OCI-LY7 (cell line): ENCODE measurements at places on chromosomes 5 and 9. TPM values are rescaled to one million over a fixed set of nuclear protein-coding genes. Genes with fewer than 3 reads are reported as not detected.

Gene MAMDC4
- 12.7 and 14.2 TPM in 2 replicates for total RNA-seq

Gene IL5
- not detected in 2 replicates for total RNA-seq

Gene SLC25A2
- 0.70 and 1.6 TPM in 2 replicates for total RNA-seq

Gene CAPSL
- not detected in 2 replicates for total RNA-seq

Gene ENTPD2
- not detected in 2 replicates for total RNA-seq

Gene MCTP1
- not detected in 2 replicates for total RNA-seq

Gene MRPS27
- total RNA-seq = 70.9 and 74.6 TPM in 2 replicates

Gene CCL27
- 0.42 and 0.68 TPM in 2 replicates for total RNA-seq

Gene BRINP1
- not detected in 2 replicates for total RNA-seq

Gene PCDHB3
- not detected in 2 replicates for total RNA-seq

Gene MSMP
- total RNA-seq = 4.1 and 4.4 TPM in 2 replicates

Gene SLC1A1
- total RNA-seq = not detected in 2 replicates

Gene PNPLA7
- total RNA-seq = 8.5 and 10.2 TPM in 2 replicates

Gene QRFP
- not detected in 2 replicates for total RNA-seq

Gene SV2C
- total RNA-seq = not detected in 2 replicates

Gene NAIP
- total RNA-seq = 14.0 and 15.7 TPM in 2 replicates

Gene CSF2
- total RNA-seq = not detected in 2 replicates

Gene RGP1
- 27.1 and 31.3 TPM in 2 replicates for total RNA-seq

Gene FGFR4
- 3.5 and 4.5 TPM in 2 replicates for total RNA-seq

Gene GARIN3
- total RNA-seq = not detected in 2 replicates

Gene SRD5A1
- total RNA-seq = 31.9 and 32.5 TPM in 2 replicates

Gene CPLANE1
- total RNA-seq = 0.07 and 0.21 TPM in 2 replicates

Gene PWWP2A
- total RNA-seq = 27.3 and 28.3 TPM in 2 replicates

Gene C9
- total RNA-seq = not detected in 2 replicates

Gene GALT
- 61.2 and 62.5 TPM in 2 replicates for total RNA-seq

Gene CMYA5
- total RNA-seq = 0.13 and 0.21 TPM in 2 replicates

Gene BARX1
- total RNA-seq = not detected in 2 replicates

Gene FAM221B
- not detected in 2 replicates for total RNA-seq

Gene DCANP1
- not detected in 2 replicates for total RNA-seq

Gene INSL6
- total RNA-seq = not detected in 2 replicates

Gene CARD9
- 1.7 and 2.1 TPM in 2 replicates for total RNA-seq
